ENCODE measurements at places on chromosomes 1 and 21. TPM values are rescaled to one million over a fixed set of nuclear protein-coding genes. Genes with fewer than 3 reads are reported as not detected.

- no peak for DNase-seq
Measured at GRCh38 chr1:44016890-44017400, 14.3 kb downstream of the SLC6A9 start.

- DNase-seq, result no peak
Measured at GRCh38 chr1:18895317-18895716, 7.0 kb downstream of the ALDH4A1 start.

DNA sequence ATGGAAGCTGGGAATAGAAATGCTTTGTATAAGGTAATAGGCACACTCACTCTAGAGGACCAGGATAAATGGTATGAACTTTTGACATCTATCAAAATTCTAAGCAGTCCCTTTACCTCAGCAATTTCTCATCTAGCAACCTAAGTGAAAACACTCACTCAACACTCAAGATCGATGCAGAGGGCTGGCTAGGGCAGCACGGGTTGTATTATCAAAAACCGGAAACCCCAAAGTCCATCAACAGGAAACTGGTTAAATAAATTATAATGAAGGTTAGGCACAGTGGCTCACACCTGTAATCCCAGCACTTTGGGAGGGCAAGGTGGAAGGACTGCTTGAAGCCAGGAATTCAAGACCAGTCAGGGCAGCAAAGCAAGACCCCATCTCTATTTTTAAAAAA, 9.4 kb downstream of the USP48 start:
- no peak for DNase-seq

The TMPRSS15 gene
- total RNA-seq, result not detected

DNA sequence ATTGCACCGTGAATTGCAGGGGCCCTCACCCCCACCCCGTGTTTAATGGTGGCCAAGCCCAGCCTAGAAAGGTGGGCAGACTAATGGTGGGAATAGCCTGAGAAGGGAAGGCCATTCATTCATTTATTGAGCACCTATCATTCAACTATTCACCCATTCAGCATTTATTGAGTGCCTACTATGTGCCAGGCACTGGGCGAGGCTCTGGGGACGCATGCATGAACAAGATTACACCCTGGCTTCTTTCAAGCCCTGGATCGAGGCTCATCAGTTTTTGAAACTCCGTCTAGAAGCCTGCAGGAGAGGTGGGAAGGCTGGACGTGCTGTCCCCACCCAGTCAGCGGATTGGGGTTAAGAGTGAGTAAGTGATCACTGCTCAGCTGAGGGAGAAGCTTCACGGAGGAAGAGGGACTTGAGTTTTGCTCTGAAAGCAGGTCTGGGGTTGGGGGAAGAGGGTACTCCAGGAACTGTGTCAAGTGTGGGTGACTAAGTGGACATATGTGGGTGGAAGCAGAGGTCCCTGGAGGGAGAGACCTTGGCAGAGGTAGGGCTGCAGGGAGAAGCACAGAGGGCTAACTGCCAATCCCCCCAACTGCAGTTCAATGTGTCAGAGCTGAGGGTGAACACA, 35.6 kb downstream of the MEF2D start:
- DNase-seq, result no peak

The TCHHL1 gene
- not detected for total RNA-seq

GRCh38 chr1:71717186-71717585, 565.2 kb downstream of the NEGR1 start:
- no peak for DNase-seq

The AADACL3 gene
- not detected for total RNA-seq

GRCh38 chr1:234827181-234827580, 217.2 kb upstream of the IRF2BP2 start:
- DNase-seq, result no peak

- no peak for DNase-seq
Measured at GRCh38 chr1:81921344-81921743, 120.6 kb downstream of the ADGRL2 start.

DNA sequence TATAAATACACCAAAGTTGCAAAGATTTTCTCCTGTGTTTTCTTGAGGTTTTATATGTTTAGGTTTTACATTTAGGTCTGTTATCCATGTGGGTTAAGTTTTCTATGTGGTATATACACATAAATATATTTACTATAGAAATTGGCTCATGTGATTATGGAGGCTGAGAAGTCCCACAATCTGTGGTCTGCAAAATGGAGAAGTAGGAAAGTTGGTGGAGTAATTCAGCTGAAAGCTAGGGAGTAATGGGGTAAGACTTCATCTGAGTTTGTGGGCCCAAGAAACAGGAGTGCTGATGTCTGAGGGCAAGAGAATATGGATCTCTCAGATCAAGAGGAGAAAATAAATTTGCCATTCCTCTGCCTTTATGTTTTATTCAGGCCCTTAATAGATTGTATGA, 146.0 kb downstream of the GPATCH2 start:
- DNase-seq, result no peak

The C1orf53 gene
- total RNA-seq, result 24.9 TPM

The AMY1B gene
- not detected for total RNA-seq

The PRKCZ gene
- total RNA-seq, result 0.58 TPM

The CDC20 gene
- total RNA-seq, result 257 TPM

GRCh38 chr1:218397752-218398339, 52.7 kb downstream of the TGFB2 start:
- no peak for DNase-seq

DNA sequence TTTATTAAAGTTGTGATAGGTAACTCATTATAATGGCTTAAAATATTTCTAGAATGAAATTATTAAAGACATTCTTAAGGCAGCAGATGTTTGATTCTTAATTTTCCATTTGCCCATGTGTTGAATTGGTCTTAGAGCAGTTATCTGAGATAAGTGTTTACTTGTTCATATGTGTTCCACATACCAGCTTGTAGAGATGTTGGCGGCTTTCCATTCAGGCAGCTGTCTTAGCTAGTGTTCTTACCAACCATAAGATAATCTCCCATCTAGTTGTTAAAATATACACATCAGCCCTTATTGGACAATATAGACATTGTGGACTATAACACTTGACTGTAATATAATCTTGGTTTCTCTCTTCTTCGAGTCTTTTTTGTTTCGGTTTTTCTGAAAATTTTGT, 1372.9 kb upstream of the ADGRL2 start:
- no peak for DNase-seq

The OR2T2 gene
- not detected for total RNA-seq

GRCh38 chr1:192628396-192629057, 7.4 kb upstream of the RGS13 start:
- no peak for DNase-seq

GRCh38 chr1:207072233-207072632, 16.4 kb upstream of the C4BPB start:
- no peak for DNase-seq

The SYNC gene
- total RNA-seq, result 209 TPM

- no peak for DNase-seq
Measured at GRCh38 chr1:95049935-95050334, 22.8 kb downstream of the ALG14 start.
